IPS DF 19.7 (cell line): ENCODE measurements at places on chromosomes 16 and 17.

- peak; percentile 50 for DNase-seq
Observed at GRCh38 chr17:9924735-9925191, 19.7 kb upstream of the RCVRN start.

DNA sequence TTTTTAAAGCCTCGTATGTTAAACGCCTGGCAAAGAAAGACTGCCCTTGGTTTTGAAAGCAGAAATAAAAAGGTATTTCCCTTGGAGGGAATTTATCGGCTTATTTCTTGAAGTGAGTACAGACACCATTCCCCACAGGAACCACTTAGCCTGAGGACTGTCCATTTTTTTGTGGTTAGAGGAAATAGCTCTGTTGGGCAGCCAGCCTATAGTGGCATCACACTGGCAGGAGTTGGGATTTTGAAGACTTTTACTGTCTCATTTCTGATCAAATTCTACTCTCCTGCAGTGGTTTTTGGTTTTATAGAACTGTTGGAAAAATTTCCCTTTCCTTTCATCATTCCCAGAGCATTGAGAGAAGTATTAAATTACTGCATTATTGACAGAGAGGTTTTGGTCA, 34.1 kb upstream of the CDC6 start:
- DNase-seq: no peak

- no peak for DNase-seq
Observed at GRCh38 chr17:14405189-14405588, 104.3 kb downstream of the HS3ST3B1 start.

DNA sequence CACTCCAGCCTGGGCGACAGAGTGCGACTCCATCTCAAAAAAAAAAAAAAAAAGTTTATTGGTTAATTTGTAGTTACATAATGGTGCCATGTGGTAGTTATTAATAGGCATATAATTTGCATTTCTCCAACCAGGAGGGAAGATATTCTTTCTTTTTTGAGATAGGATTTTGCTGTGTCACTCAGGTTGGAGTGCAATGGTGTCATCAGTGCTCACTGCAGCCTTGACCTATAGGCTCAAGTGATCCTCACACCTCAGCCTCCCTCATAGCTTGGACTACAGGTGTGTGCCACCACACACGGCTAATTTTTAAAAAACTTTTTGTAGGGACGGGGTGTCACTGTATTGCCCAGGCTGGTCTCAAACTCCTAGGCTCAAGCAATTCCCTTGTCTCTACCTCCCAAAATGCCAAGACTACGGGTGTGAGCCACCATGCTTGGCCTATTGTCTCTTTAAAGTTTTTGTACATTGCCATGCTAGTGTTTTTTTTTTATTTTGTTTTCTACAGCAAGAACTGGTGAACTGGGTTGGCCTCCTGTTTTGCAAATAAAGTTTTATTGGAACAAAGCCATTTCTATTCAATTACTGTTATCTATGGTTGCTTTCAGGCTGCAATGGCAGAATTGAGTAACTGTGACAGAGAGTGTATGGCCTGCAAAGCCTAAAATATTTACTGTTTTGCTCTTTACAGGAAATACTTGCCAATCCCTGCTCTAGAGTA, 11.9 kb downstream of the SNX29 start:
- DNase-seq: no peak

DNA sequence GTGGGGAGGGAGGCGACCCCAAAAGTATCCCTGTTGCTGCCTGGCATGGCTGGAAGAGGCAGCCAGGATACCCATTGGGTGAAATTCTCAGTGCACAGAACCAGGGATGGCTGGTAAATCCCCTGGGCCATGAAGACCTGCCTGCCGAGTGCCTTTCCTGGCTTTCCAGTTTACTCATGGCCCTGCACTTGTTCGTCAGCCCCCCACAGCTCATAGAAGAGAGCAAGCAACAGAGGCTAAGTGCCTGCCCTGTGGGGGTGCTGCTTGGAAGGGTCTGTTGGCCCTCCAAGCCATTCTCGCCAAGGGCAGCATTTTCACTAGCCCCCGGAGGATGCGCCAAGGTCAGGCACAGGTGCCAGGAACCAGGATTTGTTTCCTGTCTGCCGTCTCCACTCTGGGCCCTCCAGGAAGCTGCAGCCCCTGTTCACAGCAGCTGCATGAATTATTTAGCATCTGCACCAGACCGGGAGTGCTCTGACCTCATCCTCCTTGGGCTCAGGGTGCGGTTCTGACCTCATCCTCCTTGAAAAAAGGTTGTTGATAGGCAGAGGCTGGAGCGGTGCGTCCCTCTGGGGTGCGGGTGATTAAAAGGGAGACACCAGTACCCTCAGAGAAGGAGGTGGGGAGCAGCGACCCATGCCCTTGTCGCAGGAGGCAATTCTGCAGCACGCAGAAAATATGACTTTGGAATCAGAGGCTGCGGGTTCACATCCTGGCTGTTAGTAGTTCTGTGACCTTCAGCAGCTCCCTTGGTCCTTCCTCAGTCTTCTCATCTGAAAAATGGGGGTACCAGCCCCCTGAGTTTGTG, 14.2 kb upstream of the CD300A start:
- no peak for DNase-seq

DNA sequence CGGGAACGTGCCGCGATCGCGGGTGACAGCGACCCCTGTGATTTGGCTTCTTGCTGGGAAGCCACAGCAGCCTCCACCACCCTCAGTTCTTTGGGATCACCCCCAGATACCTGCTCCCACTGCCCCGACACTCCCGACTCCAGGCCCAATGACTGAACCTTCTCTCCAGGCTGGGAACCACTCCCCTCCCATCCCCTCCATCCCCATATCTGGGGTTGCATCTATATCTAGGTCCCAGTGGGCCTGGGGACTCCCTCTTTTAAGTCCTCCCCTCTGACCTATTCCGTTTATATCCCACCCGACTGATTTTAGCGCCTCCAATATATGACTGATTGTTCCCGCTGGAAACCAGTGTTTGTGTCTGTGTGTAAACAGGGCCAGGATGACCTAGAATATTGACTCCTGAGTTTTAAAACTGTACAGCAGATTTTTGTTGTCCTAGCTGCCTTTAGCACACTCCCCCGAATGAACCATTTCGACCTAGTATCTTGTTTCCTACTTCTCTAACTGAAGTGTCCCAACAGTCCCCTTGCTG, 667 bp downstream of the PSMD3 start:
- DNase-seq: no peak

- DNase-seq: no peak
Observed at GRCh38 chr16:24800586-24800985, 45.2 kb upstream of the SLC5A11 start.

DNA sequence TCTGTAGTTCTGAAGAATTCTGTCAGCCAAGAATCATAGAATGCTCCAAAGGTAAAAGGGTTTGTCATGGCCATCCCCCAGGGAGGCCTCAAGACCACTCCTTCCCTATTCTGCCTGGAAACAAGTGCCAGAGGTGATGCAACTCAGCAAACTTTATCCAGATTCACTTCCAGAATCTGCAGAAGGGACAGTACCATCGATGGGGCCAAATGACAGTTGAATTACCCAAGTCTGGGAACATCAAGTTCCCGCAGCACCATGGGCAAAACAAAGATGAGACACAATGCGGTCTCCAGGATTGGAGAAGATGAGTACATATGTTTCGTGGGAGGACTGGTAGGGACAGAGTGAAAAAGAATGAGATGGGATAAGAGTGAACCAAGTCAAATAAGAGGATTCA, 13.7 kb upstream of the TAT start:
- no peak for DNase-seq

- no peak for DNase-seq
Observed at GRCh38 chr16:2033057-2033908, 6.6 kb downstream of the NHERF2 start.

DNA sequence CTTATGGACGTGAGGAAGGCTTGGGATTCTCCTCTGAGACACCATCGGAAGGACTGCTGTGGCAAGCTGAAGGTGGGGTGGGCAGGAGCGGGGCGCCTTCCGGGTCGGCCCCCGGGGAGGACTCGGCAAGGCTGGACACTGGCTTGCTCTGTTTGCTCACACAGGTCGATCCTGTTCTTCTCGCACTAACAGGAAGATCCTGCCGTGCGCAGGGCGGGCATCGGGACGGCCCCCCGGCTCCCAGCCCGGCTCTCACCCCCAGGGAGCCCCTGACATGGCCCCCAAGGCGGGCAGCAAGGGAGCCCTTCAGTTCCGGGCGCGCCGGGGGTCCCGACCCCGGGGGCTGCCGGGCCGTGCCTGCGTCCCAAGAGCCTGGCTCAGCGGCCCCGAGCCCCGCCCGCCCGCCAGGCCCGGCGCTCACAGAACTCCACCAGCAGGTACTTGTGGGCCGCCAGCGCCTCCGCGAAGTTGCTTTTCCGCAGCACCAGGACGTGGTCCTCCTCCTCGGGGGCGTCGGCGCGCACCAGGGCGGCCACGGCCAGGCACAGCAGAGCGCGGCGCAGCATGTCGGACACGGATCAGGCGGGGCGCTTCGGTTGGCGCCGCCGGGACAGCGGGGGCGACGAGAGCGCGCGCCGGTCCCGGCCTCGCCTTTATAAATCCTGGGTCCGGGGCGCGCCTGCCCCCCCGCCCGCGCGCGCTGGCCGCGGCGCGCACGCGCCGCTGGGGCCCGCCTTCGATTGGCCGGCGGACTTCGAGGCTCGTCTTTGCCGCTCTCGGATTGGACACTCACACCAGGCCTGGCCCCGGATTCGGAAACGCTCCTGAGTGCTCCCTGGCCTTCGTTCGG, at the start of gene P4HB:
P4HB (minus strand) TSS at position 630 of the 850 bp plus-strand sequence; CDS start at position 566, 64 bp downstream.
- DNase-seq: no peak

- no peak for DNase-seq
Observed at GRCh38 chr17:29614349-29615047, 8.2 kb downstream of the CORO6 start.

DNA sequence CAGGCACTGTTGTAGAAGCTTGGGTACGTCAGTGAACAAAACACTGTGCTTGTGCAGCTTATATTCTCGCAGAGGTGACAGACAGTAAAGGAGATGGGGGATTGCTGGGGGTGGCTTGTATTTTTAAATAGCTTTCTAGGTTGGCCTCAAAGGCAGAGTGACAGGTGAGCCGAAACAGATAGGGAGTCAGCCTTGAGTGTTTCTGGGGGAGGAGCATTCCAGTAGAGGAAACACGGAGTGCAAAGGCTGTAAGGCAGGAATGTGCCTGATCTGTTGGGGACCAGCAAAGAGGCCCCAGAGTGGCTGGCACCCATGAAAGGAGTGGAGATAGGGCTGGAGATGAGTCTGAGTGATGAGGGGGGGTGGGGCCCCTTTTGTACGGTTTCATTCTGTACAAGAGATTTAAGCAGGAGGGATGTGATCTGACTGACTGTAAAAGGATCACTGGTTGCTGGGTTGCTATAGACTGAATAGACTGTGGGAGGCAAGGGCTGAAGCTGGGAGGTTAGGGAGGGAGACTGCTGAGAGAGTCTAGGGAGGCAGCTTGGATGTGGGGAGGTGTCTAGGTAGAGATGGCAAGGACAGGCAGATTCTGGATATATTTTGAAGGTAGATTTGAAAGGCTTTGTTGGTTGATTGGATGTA, 15.2 kb downstream of the NUP93 start:
- DNase-seq: no peak

DNA sequence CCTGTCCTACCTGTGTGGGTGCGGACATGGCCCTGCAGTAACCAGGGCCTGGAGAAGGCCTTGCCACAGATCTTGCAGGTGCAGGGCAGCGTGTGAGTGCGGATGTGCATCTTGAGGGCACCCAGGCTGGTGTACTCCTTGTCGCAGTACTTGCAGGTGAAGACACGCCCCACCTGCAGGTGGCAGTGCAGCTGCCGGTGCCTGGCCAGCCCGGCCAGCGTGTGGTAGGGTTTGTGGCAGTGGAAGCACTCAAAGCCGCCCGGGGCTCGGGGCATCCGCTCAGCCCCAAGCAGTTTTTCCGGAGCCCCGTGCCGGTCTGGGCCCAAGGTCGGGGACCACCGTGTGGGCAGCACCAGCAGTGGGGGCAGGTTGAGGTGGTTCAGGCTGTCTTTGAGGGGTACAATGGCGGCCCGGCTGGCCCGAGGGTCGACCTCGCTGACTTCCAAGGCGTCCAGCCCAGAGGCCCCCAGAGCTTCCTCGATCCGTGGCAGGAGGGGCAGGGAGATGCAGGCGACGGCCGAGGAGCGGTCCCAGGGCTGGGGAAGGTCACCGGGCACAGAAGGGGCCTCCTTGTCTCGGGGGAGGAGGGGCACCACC, 5.1 kb downstream of the SNAI3 start:
- DNase-seq: peak; percentile 40

DNA sequence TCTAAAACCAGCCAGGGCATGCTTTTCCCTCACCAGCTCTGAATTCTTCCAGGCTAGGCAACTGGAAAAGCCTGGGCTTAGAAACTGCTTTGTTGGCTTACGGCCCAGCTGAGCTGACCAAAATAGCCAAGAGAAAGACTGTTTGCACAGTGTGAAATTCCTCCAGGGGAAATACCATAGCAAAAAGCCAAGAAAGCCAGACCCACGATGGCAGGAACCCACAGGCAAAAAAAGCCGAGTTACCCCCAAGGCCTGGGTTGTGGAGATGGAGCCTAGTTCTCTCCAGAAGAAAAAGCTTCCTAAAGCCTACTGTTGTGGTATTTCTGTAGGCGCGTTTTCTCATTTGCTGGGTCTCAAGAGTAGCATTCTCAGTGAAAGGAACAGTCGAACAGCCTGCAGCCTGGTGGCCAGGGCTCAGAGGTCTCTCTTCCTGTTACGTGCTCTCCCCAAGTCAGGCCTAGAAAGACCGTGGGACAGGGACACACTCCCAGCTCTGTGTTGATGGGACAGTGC, 9.2 kb downstream of the SP2 start:
- no peak for DNase-seq

- DNase-seq: no peak
Observed at GRCh38 chr17:16495561-16495960, 3.6 kb upstream of the LRRC75A start.

GRCh38 chr16:68954911-68955635, 111.7 kb downstream of the TANGO6 start:
- no peak for DNase-seq

GRCh38 chr17:13678361-13678760, 76.6 kb upstream of the HS3ST3A1 start:
- DNase-seq: no peak

- no peak for DNase-seq
Observed at GRCh38 chr16:12016291-12016947, 39.9 kb downstream of the SNX29 start.

GRCh38 chr17:55230716-55231115, 34.0 kb upstream of the HLF start:
- DNase-seq: no peak

DNA sequence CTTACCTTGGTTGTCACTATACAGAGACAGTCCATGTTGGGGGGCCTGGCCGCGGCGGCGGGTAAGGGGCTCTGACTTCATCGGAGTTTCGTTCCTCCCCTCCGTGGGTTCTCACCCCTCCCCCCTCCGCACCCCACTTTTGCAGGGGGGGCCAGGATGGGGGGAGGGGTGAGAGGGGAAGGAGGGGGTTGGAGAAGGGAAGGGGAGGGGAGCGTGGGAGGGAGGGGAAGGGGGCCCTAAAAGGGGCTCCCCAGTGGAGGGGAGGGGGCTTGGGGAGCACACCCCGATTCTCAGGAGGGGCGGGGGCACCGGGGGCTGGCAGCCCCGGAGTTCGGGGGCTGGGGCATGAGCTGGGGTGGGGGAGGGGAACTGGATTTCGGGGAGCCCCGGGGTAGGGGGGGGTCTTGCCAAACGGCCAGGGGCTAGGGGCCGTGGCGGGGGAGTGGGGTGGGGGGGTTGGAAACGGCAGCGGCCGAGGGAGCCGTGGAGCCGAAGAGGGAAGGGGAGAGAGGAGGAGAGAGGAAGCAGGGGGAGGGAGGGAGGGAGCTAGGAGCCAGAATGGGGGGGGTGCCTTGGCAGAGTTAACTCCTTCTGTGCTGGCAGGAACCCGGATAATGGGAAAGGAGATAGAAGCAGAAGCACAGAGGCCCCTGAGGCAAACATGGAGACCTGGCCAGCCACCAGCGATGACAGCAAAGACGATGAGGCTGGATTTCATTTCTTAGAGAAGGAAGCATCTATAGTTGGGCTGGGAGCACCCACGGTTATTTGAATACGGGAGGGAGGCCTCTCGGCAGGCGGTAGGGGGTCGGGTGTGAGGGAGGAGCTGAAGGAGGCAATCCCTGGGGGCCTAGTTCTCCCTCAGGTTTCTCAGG, 2.3 kb downstream of the DLG4 start:
- no peak for DNase-seq
